ENCODE measurements at places on chromosomes 2 and 18.

DNA sequence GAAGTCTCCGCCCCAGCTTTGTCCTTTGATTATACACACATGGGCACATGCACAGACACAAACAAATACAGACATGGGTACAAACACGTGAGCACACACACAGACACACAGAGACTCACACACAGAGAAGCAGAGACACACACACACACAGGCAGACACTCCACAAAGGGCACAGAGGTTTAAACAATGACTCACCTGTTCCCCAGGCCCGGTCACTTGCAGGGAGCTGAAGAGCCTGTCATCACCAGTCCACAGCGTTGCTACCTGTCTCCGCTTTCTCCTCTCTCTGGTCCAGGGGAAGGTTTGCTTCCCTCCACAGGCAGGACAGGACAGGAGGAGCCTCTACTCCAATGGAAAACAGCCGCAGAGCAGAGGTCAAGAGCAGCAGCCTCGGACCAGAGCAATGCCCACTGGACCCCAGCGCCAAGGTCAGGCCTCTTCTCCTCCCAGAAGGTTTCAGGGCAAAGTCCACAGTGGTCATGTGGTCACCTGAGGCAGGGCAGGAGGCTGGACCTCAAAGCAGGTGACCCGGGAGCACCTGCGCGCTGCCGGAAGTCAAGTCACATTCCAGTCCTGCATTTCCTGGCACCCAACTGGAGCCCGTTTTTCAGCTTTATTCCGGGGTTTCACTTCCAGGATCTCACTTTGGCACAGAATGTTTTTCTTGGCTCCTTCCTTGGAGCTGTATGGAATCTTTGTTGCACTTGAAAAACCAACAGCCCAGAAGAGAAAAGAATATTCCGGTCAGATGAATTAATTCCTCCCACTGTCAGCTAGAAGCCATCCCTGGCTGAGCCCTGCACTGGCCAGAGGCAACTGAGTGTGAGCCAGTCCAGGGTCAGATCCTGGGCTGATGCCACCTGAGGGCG lies at the start of gene RAB17:
RAB17 (minus strand) TSS at position 463 of the 869 bp plus-strand sequence. CDS start 4,580 bp downstream, outside the sequence.
- DNase-seq, result no peak

DNA sequence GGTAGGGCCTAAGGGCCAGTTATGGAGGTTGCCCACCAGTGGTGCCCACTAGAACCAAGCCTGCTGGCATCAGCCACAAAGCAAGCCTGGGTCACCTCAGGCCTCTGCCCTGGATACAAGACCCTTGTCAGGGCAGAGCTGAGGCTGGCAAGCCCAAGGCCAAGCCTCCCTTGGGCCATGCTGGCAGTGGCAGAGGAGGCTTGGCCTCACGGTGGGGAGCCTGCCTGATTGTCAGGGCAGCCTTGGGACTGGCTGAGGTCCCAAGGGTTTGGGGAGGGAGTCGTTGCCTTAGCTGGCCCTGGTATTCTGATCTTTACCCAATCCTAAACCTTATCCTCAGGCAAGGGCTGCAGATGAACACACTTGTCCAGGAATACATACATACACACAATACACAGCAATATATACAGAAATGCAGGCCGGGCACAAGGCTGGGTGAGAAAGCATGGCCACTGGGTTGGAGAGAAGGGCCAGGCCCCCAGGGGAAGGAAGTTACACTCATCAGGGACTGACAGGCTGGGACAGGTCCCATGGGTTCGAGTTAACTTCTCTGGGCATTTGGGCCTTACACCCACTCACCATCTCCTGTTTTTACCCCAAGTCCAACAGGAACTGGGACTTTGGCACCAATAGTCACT lies 21.0 kb downstream of the CCT7 start:
- DNase-seq, result no peak

DNA sequence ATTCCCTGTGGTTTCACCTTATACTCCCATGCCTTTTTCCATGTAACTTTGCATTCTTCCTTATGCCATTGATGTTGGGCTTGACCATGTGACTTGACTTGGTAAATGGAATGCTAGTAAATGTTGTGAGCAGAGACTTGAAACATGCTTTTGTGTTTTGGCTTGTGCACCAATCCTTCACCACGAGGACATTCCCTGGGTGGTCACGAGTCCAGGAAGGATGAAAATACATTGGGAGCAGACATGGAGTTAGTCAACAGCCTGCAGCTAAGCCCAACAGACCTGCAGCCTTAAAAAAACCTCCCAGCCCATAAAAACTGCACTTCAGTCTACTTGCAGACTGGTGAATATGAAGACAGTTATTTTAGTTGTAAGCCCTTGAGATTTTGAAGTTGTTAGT lies 116.5 kb upstream of the SPATS2L start:
- no peak for DNase-seq

- no peak for DNase-seq
Observed at GRCh38 chr2:78035804-78036203, 513.6 kb upstream of the LRRTM4 start.

- DNase-seq, result no peak
Observed at GRCh38 chr2:154466226-154466625, 232.3 kb upstream of the KCNJ3 start.

- DNase-seq, result no peak
Observed at GRCh38 chr2:191740016-191740419, 62.1 kb downstream of the NABP1 start.

- DNase-seq, result no peak
Observed at GRCh38 chr2:229612384-229612971, 101.9 kb downstream of the DNER start.

DNA sequence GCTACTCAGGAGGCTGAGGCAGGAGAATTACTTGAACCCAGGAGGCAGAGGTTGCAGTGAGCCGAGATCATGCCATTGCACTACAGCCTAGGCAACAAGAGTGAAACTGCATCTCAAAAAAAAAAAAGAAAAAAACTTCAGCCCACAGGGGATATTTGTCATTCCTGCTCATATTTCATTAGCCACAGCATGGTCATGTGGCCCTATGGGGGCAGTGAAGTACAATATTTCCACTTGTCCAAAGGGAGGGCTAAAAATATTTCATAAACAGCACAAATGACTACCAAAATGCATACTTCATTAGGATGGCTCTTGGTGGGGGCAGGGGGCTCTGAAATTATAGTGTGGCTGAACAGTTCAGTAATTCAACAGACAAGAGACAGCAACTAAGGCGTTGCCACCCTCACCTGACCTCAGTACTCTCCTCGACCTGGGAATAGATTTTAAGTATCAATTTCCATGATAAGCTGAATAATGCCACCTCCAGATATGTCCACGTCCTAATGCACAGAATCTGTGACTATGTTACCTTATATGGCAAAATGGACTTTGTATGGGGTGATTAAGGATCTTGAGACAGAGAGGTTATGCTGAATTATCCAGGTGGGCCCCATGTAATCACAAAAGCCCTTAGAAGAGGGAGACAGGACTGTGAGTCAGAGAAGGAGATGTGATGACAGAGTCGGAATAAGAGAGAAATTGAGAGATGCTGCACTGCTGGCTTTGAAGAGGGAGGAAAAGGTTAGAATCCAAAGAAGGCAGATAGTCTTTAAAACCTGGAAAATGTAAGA lies 158.2 kb upstream of the CRIM1 start:
- no peak for DNase-seq

GRCh38 chr2:157076526-157077161 lies 180.9 kb upstream of the GALNT5 start:
- no peak for DNase-seq

- DNase-seq, result no peak
Observed at GRCh38 chr2:48131539-48132270, 225.4 kb upstream of the FBXO11 start.

- DNase-seq, result no peak
Observed at GRCh38 chr18:34121200-34121721, 103.5 kb downstream of the NOL4 start.

GRCh38 chr2:225355788-225356187 lies 43.7 kb upstream of the NYAP2 start:
- no peak for DNase-seq

GRCh38 chr2:42721898-42722297 lies 42.0 kb downstream of the OXER1 start:
- DNase-seq, result no peak

- DNase-seq, result no peak
Observed at GRCh38 chr2:74383254-74383653, 3.1 kb upstream of the DCTN1 start.

GRCh38 chr2:83305758-83306378 lies 1153.2 kb downstream of the SUCLG1 start:
- DNase-seq, result no peak

- no peak for DNase-seq
Observed at GRCh38 chr2:26424221-26424620, 22.5 kb downstream of the DRC1 start.

GRCh38 chr2:46047290-46047689 lies 249.9 kb upstream of the EPAS1 start:
- no peak for DNase-seq

GRCh38 chr2:173017646-173018420 lies 57.8 kb upstream of the MAP3K20 start:
- DNase-seq, result no peak

GRCh38 chr18:67608615-67609273 lies 92.2 kb upstream of the DSEL start:
- DNase-seq, result no peak

GRCh38 chr2:9174771-9175437 lies 31.7 kb upstream of the ASAP2 start:
- DNase-seq, result no peak

GRCh38 chr2:215830304-215830703 lies 183.0 kb downstream of the MREG start:
- no peak for DNase-seq

- DNase-seq, result no peak
Observed at GRCh38 chr2:158381978-158382377, 74.6 kb downstream of the CCDC148 start.

- DNase-seq, result no peak
Observed at GRCh38 chr2:70461981-70462876, 91.4 kb downstream of the TGFA start.

- no peak for DNase-seq
Observed at GRCh38 chr18:73153271-73153670, 285.5 kb upstream of the NETO1 start.

DNA sequence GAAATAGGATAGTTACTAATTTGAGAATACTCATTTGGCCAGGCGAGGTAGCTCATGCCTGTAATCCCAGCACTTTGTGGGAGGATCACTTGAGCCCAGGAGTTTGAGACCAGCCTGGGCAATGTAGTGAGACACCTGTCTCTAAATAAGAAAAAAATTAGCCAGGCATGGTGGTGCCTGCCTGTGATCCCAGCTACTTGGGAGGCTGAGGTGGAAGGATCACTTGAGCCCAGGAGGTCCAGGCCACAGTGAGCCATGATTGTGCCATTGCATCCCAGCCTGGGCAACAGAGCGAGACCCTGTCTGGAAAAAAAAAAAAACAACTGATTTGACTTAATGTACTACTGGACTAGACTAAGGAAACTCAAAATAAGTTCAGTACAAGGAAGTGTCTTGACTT lies 32.7 kb upstream of the ZNF638 start:
- DNase-seq, result no peak

DNA sequence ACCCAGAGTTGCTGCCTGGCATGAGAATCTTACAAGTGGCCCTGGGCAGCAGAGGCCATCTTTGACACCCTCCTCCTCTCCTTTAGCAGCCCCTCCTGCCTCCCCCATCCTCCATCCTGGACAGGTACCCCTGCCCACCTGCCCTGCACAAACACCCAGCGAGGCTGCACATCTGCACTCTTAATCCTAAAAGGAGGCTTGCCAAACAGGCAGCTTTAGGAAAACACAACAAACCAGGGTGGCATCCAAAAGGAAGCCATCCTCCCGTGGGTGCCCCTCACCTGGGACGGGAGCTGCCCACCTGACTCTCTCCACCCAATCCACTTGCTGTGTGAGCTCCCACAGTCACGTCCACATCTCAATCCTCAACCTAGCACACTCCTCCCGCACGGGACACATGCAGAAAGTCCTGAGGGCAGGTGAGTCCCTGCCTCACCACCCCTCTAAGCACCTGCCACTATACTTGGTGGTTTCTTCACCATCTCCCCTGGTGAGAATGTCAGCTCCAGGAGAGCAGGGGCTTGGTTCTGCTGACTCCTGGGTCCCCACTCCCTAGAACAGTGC lies 5.8 kb downstream of the BIN1 start:
- no peak for DNase-seq
